ENCODE measurements at places on chromosomes 2 and 18. TPM values are rescaled to one million over a fixed set of nuclear protein-coding genes. Genes with fewer than 3 reads are reported as not detected.

ERFE gene
- total RNA-seq: 2.0 TPM

IL1F10 gene
- not detected for total RNA-seq

KYNU gene
- 24.9 TPM for total RNA-seq

TNFAIP6 gene
- not detected for total RNA-seq

CD8B2 gene
- not detected for total RNA-seq

MALT1 gene
- 13.7 TPM for total RNA-seq

STARD6 gene
- 0.51 TPM for total RNA-seq

AGXT gene
- not detected for total RNA-seq

Measured in airway epithelial cell (primary cell).